NCI-H345 (cell line): ENCODE measurements at places on chromosomes 7 and 10.

- DNase-seq = no peak
Measured at GRCh38 chr7:17986851-17987250, 40.8 kb downstream of the PRPS1L1 start.

DNA sequence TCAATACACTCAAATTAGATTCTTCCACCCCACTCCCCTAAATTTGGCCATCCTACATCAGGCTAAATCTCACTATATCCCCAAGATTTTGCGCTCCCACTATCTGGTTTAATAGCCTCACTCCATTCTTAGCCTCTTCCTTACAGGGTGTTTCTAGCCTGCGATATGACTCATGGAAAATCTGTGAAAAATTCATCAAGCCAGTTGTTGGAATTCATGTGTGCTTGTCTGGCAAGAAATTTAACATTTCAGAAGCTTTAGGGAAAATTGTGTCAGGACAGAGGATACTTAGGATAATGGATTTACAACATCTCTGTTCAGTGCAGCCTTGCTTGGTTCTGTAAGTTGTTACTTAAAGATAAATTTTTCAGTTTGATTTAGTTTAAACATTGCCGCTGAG is 1249.9 kb upstream of the AUTS2 start:
- DNase-seq = no peak

- no peak for DNase-seq
Measured at GRCh38 chr7:106968160-106968559, 76.3 kb upstream of the PRKAR2B start.

GRCh38 chr7:3321206-3321605 is 20.2 kb downstream of the SDK1 start:
- no peak for DNase-seq

- no peak for DNase-seq
Measured at GRCh38 chr10:131910663-131911314, 10.0 kb downstream of the PPP2R2D start.

DNA sequence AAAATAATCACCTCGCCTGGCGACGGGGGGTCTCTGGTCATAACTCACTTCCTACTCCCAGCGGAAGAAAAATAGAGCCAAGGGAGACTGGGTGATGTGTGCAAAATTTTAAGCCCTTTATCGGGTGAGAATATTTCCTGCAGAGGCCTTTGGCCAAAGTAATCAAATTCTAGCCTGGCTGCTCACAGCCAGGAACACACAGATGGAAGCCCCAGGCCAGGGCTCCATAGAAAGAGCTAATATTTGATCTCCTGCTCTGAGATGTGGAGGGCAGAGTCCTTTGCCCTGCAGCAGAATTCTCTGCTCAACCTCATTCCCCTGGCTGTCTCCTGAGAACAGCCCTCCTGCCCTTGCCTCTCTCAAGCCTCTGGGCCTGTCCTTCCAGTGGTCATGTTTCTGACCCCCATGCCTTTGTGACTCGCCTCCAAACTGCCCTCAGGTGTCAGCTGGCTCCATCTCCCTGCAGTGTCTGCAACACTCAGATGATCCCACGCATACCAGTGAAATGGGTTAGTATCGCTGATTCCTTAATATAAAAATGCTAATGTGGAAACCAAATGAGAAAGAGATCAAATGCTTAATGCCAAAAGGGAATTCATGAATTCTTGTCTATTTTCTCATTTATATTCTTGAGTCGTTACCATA is 34.5 kb downstream of the FRMD4A start:
- DNase-seq = no peak

DNA sequence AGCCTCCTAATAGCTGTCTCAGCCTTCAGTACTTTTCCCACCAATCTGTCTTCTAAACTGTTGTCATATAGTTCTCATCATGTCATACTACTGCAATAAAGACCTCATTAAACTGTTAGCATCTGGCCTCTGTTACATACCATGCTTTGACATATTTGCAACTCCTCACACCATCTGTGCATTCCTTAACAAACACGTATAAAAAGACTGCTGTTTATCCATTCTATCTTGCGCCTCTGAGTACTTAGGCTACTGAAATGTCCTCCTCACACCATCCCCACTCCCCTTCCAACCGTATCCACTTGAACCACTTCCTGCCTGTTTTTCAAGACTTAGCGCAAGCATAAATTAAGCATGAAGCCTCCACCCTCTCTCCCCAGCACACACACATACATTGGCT is 41.6 kb downstream of the SLC16A9 start:
- DNase-seq = no peak

GRCh38 chr7:155806096-155806871 is 6.0 kb downstream of the SHH start:
- DNase-seq = no peak

- DNase-seq = peak; percentile 20
Measured at GRCh38 chr7:94449151-94449725, 54.5 kb downstream of the COL1A2 start.

GRCh38 chr7:131625817-131626372 is 69.5 kb upstream of the PODXL start:
- DNase-seq = no peak

DNA sequence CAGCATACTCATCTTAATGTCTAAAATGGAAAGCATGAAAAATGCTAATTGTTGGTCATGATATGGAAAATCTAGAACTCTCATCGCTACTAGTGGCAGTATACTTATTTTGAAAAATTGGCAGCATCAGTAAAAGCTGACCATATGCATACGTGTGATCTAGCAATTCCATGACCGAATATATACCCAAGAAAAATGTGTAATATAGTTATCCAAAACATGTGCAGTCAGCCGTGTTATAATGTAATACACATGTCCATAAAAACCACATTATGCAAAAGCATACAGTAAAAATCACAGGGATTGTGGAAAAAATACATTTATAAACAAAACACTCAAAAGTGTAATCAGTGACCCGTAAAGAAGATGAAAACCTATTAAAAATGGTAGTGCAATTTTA is 439.0 kb downstream of the SH2D4B start:
- no peak for DNase-seq

GRCh38 chr7:100190048-100190711 is 12.5 kb downstream of the STAG3 start:
- DNase-seq = no peak

DNA sequence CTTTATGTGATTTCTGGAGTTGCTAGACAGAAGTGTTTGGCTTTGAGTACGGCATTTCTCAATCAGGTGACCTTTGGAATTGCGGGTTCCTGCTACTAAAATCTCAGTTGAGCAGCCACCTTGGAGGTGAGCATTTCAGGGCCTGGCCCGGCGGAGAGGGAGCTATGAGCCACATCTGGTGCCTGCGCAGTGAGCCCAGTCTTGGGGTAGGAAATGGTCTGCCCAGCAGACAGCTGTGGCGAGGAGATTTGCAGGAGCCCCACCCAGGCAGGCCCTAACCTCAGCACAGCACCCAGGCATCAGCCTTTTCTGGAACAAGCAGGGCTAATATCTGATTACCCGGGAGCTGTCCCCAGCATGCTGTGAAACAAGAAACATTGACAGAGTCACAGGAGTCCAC is 547.9 kb upstream of the FOXK1 start:
- DNase-seq = no peak

GRCh38 chr7:150323682-150324372 is 482 bp upstream of the ACTR3C start:
- DNase-seq = peak; percentile 72

GRCh38 chr10:45553613-45554012 is 119.0 kb downstream of the ZFAND4 start:
- no peak for DNase-seq

DNA sequence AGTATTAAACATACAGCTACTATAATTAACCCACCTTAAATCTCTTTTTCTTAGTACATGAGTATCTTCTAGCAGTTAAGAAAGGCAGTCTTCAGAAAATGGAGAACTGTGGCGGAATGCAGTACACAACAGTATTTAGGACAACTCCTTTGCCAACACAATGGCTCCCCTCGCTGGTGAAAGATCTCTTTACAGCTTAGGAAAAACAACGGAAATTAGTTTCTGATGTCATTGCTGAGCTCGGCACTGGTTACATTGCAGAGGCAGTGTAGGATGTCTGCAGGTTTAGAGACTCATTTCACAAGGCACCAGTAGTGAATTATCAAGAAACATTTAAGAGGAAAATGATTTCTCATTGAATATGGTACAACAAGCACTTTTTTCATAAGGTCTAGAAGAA is 43.4 kb downstream of the GLRX3 start:
- DNase-seq = peak; percentile 35

DNA sequence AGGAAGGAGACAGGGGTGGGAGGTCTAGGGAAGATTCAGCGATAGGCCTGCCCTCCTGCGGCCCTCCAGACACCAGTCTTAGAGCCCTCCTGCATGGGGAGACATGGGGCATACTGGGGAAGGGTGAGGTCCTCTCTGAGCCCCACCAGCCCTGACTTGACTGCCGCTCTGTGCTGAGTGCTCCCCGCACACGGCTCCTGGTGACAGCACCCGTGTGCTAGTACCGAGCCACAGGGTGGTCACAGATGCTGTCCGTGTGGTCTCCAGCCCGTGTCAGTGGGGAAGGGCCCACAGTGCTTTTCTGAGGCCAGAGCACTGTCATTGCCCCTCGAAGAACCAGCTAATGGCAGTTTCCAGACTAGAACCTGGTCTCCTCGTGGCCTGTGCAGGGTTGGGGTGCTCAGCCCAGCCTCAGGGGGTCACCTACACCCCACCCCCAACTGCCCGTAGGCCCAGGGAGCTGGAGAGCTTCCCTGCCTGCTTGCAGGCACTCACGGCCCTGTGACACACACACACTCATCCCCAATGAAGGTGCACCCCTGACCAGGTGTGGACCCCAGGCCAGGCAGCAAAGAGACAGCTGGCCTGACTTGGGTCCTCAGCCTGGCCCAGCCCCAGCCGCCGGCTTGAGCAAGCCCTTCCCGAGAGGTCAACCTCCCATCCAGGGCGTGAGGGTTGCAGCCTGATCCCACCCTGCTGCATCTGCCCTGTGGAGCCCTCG is 86.0 kb upstream of the RET start:
- no peak for DNase-seq

- DNase-seq = no peak
Measured at GRCh38 chr10:125797994-125798662, 22.5 kb upstream of the MMP21 start.

DNA sequence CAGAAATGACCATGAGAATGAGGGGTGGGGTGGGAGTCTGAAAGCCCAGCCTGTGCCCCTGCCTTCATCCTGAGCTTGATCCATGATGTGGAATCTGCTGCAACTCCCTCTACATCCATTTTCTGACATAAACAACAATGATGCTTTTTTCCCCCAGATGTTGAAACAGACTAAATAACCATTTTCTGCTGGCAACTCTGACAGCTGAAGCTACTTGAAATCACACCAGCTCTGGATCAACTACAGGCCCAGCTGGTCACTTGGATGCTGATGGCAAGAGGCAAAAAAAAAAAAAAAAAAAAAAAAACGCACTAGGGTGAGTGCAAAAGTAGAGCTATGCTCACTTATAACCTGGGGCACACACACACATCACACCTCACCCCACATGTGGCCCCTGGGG is 74.2 kb downstream of the FAM107B start:
- DNase-seq = no peak

GRCh38 chr10:89327803-89328441 is at the start of gene IFIT3:
Gene IFIT3, plus strand, starts transcription at chr10:89327997. Its CDS starts 77 bp downstream, at chr10:89328074.
- DNase-seq = no peak

DNA sequence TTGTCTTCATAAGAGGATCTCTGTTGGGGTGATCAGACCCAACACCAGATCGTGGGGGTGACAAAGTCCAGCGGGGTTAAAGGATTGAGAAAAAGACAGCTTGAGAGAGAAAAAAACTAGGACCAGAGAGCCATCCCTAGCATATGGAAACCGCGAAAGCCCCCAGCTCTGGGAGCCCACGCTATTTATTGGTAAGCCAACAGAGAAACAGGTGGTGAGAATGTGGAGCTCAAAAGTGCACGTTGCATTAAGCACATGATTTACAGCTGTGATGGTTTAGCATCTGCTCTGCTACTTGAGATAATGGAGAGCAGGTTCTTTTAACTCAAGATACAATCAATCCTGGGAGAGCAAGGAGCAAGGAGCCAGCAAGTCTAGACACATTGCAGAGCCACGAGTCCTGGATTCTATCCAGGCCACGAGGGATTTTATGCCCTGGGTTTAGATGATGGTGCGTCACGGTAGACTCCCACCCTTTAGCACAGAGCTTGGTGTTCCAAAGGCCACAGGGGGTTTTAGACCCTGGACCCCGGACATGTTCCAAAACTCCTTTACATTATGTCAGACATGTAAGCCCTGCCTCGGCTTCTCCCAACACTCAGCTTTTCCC is 755.2 kb upstream of the SORCS1 start:
- DNase-seq = no peak

- DNase-seq = no peak
Measured at GRCh38 chr7:111586711-111587409, 24.6 kb upstream of the IMMP2L start.

DNA sequence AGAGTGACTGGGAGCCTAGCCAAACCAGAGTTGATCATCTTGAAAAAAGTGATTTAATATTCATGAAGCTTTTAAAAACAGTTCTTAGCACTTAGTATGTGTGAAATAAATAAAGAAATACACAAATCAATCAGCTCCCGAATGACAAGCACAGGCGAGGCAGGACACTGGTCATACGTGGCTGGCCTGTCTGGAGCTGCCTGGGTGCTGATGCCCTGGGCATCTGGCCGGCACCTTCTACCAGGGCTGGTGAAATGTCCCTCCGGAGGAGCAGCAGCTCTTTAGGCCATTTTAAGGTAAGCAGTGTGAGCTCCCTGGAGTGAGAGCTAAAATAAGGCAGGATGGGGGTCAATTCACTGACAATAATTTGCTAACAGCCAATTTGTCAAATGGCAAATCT is 23.7 kb downstream of the IL15RA start:
- no peak for DNase-seq

GRCh38 chr7:4174016-4174415 is 508.1 kb upstream of the FOXK1 start:
- no peak for DNase-seq

DNA sequence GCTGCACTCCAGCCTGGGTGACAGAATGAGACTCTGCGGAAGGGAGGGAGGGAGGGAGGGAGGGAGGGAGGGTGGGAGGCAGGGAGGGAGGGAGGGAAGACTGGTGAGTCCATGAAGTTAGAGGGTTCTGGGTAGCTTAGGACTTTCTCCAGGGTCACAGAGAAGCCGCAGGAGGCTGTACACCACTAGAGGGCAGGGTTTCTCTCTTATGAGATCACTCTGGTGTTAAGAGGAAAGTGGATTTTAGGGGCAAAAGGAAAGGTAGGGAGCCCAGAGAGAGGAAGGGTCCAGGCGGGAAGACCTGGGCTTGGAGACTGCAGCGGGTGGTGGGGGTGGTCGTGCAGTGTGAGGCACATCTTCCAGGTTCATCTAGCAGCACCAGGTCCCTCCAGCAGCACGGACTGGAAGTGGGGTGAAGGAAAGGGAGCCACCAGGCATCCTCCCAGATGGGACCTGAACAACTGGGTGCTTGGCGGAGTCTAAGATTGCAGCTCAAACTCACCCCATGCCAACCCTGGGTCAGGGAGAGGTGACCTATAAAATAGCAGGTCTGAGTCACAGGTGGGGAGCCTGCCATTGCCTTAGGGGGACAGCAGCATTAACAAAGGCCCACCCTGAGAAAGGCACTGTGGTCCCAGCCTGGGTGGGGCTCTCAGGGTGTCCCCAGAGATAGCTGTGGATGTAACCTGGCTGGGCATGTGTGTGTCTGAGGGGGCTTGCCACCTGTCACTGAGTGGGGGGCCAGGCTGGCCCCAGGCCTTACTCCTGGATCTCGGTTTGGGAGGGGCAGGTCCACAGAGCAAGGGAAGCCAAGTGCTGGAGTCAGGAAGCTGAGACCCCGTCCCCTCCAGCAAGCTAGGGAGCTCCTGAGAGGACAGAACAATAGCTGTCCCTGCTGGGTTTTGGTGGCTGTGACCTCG is 48.5 kb upstream of the SLC29A3 start:
- DNase-seq = peak; percentile 31
